ENCODE measurements at places on chromosomes 3 and 15. TPM values are rescaled to one million over a fixed set of nuclear protein-coding genes. Genes with fewer than 3 reads are reported as not detected.

LCTL gene
- not detected for total RNA-seq

PTX3 gene
- total RNA-seq = 16.1 TPM

ARGFX gene
- not detected for total RNA-seq

TRAT1 gene
- not detected for total RNA-seq

SRGAP3 gene
- total RNA-seq = 0.27 TPM

GRCh38 chr15:29090617-29091466, 178.8 kb downstream of the NSMCE3 start:
- DNase-seq = no peak

- no peak for DNase-seq
Measured at GRCh38 chr15:89903015-89903857, 9.4 kb upstream of the AP3S2 start.

- no peak for DNase-seq
Measured at GRCh38 chr3:54008099-54008498, 114.3 kb upstream of the CACNA2D3 start.

GRCh38 chr15:35963326-35963725, 417.4 kb upstream of the DPH6 start:
- DNase-seq = no peak

GRCh38 chr3:128482666-128483656, 10.0 kb downstream of the GATA2 start:
- DNase-seq = no peak

- no peak for DNase-seq
Measured at GRCh38 chr3:76242886-76243753, 457.8 kb upstream of the ZNF717 start.

- no peak for DNase-seq
Measured at GRCh38 chr3:72555714-72556113, 292.5 kb downstream of the SHQ1 start.

DNA sequence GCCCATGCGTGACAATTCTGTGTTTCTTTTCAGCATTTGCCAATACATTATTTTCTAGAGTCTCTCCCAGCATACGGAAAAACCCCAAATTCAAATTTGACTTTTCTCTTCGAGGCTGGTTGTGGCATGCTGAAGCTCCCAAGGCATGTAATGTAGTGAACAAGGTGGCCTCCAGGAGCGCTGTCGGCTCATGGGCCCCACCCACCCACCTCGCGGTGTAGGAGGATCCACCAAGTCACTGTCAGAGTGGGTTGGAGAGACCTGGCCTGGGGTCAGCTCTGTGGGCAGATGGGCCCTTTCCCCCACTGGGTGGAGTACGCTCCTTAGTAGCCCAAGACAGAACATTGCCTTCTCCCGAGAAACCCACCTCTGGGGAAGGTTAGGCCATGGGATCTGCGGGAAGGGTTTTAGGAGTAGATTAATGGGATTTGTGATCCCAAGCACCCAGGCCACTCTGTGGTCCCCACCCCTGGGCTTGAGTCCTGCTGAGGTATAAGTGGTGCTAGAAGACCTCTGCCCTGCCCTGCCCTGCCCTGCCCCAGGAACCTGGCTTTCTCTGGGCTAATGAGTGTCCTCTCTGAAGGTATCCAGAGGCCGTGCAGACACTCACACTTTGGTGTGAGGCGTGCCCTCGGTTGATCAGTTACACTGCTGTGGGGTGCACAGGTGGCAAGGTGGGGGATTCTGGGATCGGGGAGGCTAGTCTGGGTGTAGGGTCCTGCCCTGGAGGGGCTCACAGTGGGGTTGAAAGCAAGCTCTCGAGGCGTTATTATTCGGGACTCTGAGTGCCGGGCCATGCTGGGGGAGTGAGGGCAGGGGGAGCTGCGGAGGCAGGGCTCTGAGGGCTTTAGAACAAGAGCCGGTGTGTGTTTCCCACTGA, 97.9 kb downstream of the APBA2 start:
- DNase-seq = no peak

DNA sequence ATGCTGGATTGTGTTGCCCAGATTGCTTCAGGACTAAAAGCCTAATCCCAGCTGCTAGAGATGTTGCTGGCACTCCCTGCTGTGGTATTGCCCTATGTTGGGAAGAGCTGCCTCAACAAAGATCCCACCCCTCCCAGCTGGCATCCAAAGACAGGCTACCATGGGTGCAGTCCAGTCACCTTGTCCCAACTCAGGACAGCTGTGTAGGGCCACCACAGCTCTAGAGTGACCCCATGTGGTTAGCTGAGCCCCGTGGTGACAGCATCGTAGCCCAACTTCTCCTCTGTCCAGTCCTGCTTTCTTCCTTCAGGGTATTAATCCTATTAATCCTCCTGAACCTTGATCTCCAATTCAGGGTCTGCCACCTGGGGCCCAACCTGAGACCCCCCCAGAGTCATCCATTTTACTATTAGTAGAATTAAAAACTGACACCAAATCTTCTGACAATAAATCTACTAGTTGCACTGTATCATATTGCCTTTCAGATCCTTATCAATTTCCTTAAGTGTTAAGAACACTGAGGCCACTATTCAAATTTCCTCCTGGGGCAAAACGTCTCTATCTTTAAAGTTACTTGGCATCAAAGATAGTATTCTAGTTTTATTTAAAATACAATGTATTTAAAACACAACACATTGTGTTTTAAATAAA, 83.5 kb downstream of the AQP9 start:
- DNase-seq = no peak

- DNase-seq = no peak
Measured at GRCh38 chr3:8665407-8665896, 20.9 kb upstream of the SSUH2 start.

GRCh38 chr3:113948015-113948917, 453 bp downstream of the ZDHHC23 start:
- no peak for DNase-seq

DNA sequence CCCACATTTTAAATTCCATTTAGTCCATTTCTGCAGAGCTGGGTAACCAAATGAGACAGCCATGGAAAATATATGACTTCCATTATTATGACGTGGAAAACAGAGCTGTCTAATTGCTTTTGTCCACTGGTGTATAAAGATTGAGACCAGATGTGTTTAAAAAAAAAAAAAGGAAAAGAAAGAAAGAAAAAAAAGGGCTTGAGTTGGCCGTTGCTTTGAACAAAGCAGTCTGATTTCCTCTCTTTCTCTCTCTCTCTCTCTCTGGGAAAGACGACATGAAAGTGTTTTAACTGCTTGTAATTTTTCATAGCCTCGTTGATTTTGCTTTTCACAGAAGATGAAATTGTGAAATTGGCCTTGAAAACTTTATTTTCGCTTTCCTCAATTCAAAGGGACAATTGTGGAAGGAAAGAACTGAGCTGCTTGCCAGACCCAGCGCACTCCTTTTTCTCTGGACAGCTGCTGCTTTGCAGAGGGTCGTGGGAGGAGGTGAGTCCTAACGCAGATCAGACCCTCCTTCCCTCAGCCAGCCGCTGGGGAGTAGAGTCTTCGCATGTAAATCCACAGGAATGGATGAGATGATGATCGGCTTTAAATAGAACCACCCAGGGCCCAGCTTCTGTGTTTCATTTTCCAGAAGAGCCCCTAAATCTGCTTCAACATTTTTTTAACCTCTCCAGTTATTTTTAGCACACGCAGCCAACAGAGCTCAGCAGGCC, 42.8 kb upstream of the UBE2E1 start:
- no peak for DNase-seq

Data from NCI-H460 (cell line).